NCI-H1092 treated with DMSO at 0.1 percent for 48 hours (cell line): ENCODE measurements at places on chromosomes 13 and 19.

- peak; percentile 89 for DNase-seq
Observed at GRCh38 chr13:73672492-73672891, 461.7 kb downstream of the KLF12 start.

DNA sequence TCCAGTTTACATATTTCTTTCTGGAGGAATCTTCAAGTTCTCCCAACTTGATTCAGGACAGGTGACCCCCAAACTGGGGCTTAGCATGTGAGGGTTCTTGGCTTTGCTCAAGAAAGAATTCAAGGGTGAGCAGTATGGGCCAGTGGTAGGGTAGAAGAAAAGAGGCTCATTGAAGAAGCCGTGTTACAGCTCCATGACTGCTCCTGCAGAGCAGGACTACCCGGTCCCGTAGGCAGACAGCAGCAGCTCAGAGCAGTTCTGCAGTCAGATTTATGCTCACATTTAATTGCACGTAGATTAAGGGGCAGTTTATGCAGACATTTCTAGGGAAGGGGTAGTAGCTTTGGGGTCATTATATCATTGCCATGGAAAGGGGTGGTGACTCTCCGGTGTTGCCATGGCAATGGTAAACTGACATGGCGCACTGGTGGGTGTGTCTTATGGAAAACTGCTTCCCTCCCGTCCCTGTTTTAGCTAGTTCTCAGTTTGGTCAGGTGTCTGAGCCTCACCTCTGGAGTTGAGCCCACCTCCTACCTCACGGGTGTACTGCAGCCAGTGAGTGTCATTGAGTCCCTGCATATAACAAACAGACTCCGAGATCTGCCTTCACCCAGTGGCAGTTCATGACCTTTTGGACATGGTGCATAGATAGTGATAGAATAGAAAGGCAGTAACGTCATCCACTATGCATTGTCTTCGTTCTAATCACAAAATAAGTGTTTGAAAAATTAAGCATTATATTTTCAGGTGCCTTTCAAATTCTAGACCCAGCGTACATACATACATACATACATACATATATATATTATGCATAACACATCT, 16.0 kb upstream of the ZNF792 start:
- DNase-seq = no peak

GRCh38 chr19:7328647-7329046, 20.1 kb upstream of the ARHGEF18 start:
- no peak for DNase-seq

- DNase-seq = no peak
Observed at GRCh38 chr13:38570706-38571105, 116.2 kb upstream of the FREM2 start.

DNA sequence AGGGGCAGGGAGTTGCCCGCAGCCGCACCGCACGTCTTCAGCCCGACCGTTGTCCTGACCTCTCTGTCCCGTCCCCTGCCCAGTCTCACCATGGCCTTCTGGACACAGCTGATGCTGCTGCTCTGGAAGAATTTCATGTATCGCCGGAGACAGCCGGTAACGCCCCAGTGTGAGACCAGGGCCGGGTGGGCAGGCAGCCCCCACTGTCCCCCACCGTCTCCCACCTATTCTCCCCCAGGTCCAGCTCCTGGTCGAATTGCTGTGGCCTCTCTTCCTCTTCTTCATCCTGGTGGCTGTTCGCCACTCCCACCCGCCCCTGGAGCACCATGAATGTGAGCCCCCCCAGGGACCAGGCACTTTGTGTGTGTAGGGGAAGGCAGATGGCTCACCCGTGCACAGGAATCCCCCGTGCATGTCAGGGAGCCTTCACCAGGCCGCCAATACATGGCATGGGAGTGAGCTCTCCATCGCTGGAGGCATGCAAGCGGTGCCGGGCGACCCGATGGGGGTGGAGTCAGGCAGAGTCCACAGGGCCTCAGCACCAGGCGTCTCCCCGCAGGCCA, 1.4 kb downstream of the ABCA7 start:
- no peak for DNase-seq

GRCh38 chr19:42794765-42795164, 29.3 kb upstream of the PSG8 start:
- no peak for DNase-seq

GRCh38 chr19:46022431-46023310, at the start of gene PGLYRP1:
Gene PGLYRP1, minus strand, starts transcription at chr19:46023053. Its CDS starts 32 bp downstream, at chr19:46023021.
- no peak for DNase-seq

GRCh38 chr19:4456476-4456842, 1.1 kb downstream of the UBXN6 start:
- peak; percentile 21 for DNase-seq

GRCh38 chr13:86725105-86725504, 925.9 kb upstream of the SLITRK6 start:
- DNase-seq = peak; percentile 51

- DNase-seq = no peak
Observed at GRCh38 chr13:69565334-69565733, 542.3 kb upstream of the ATXN8OS start.

- no peak for DNase-seq
Observed at GRCh38 chr13:38636761-38637160, 50.1 kb upstream of the FREM2 start.

DNA sequence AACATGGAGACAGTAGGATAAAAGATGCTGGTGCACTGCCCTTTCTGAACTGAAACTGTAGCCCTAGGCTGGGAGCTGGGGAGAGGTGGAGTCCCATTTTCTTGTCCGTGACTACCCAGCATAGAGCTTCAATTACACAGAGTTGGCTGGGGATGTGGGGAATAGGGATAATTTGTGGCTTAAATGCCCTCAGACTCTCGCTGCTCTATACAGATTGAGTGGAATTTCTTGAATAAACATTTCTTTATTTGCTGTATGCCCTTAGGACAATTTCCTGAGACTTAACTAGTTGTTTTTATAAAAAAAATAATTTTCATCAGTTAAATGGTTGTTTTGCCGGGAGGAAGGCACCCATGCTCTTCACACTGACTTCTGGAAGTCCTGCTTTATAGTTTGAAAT, 7.2 kb downstream of the IGFL2 start:
- DNase-seq = no peak

DNA sequence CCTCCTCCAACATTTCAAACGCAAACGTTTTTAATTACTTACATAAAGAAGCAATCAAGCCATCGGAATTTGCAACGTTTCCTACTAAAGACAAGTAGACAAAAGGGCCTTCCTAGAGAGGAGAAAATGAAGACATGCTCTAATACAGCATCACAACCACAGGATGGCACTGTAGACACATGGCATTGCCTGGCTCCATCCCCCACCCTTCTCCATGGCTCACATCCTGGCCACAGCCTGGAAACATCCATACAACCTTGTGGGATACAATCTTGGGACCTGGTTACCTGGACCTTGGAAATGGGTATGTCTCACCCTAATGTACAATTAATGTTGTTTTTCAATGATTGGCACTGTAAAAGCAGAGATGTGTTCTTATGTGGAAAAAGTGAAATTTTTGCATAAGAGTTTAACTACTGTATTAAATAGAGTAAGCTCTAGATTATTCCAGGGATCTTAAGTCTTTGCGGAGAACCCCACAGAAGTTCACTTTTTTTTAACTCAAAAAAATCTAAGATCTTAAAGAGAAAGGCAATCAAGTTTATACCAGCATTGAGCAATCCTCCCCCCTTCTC, 21.5 kb downstream of the EBPL start:
- peak; percentile 68 for DNase-seq

DNA sequence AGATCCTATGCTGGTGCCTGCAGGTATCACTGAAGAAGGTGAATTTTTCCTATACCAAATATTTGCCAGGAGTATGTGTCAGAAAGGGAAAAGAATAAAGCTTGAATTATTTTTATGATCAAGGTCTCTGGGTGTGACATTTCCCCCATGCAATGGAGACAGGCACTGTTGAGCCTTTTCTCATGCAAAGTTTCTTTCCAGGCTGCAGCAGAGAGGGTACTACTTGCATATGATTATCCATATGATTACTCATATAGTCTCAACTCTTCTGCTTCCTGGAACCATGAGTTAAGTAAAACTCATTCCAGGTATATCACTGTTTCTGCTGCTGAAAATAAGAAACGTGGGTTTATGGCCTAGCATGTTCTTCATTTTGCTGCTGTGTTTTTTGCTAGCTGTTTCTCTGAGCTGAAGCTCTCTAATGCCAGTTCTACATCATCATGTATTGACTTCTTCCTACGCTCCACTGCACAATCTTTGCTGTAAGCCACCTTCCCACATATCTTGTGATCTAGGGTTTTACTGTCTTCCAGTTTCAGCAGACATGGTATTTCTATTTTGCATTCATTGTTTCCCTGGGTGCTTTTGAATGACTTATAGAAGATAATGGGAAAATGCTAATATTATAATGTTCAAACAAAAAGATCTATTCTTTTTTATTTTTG, 278.7 kb upstream of the GPC6 start:
- no peak for DNase-seq

DNA sequence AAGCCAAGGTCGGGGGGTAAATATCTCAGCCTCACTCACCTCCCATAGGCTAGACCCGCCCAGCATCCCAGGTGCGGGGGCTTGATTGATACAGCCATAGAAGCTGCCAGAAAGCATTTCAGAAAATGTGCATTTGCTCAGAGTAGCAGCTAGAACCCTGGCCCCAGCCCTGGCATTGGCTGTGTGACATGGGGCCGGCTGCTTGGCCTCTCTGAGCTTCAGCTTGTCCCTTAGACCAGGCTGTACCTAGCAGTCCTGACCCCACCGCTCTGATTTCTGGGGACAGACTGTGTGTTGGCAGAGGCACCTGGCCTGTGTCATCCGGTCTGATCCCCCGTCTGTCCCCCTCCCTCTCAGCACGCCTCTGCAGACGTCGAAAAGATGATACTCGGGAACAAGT, 15.4 kb downstream of the RAB8A start:
- no peak for DNase-seq

DNA sequence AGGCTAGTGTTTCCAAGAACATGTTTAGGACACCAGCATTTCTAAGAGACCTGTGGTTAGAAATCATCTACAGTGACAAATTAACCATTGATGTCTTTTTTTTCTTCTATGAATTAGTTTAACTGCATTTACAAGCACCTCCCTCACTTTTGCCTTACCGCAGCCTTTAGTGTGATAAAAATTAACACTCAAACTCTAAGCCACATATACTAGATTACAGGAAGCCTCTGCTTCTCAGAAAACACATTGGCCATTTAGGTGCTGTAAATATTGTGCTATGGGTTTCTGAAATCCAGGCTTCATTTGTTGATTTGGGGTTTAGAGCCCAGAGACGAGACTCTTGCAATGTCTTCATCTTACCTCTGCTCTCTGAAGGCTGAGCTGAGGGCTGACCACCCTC, 34.6 kb upstream of the OLFM4 start:
- no peak for DNase-seq

- DNase-seq = no peak
Observed at GRCh38 chr13:23201870-23202269, 21.1 kb downstream of the SGCG start.
